Omental fat pad (tissue), 4 donors: ENCODE measurements at places on chromosomes 3 and 15.

DNA sequence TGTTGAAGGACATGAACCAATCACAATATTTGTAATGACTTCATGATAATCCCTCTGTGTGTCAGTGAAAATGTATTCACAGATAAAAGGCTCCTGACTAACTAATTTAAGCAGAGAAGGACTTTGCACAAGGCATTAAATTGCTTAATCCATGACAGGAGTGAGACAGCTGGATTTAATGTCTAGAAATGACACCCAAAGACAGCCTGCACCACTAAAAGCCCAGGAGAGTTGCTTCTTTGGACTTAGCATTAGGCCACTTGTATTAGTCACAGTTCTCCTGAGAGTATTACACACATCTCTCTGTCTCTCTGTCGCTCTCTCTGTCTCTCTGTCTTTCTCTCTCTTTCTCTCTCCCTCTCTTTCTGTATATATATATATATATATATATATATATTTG lies 180.4 kb downstream of the GOLGA8K start:
- DNase-seq = no peak

- DNase-seq = no peak
Observed at GRCh38 chr15:71790081-71790480, 20.3 kb upstream of the NR2E3 start.

- no peak for DNase-seq
Observed at GRCh38 chr3:16884084-16884747, 539 bp upstream of the PLCL2 start.

DNA sequence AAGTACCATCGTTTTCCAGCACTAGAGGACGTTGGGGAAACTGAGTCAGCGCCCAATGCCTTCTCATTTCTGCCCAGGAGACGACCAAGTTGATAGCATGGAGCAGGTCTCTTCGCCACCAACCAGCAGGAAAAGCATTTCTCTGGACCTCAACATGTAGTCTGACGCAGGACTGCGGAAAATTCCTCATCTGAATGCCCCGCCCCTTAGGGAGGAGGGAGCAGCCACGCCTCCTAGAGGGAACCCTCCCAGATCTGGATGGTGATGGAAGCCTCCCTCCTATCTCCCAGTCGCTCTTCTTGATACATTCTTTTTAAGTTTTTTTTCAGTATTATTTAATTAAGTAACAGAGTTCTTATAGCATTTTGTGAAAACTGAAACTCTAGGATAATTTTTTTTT lies 17.4 kb upstream of the MINDY4B start:
- DNase-seq = no peak

GRCh38 chr15:101255051-101255395 lies 3.2 kb upstream of the CHSY1 start:
- DNase-seq = no peak

GRCh38 chr15:100707229-100707628 lies 104.8 kb downstream of the ASB7 start:
- DNase-seq = no peak

GRCh38 chr15:39581793-39582285 lies 960 bp downstream of the THBS1 start:
- no peak for DNase-seq

DNA sequence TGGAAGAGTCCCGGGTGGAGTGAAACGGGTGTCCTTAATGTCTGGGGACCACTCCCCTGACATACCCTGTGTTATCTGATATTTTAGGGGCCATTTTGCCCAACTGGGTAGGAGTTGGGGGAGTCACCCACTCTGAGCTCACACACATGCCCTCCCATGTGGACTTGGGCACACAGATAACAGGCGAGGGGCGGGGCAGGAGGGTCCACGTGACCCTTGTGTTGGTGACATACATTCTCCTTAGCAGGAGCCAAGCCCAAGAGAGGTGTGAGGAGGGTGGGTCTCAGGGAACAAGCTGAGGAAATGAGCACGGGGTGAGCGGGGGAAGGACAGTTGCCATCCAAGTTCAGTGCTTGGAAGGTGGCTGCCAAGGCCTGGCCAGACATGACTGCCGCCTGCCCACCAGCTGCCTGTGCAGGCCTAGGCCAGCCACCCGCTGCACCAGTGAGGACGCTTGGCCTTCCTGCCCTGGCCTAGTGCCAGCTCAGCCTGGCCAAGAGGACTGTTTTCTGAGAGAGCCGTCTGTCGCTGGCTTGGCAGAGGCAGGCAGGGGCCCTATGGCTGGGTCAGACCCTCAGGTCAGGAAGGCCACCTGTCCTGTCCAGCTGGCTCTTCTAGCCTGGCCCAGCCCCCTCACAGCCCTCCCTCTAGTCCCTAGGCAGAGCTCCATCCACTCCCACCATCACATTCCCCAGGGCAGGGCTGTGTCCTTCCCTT lies 31.3 kb upstream of the TMEM115 start:
- DNase-seq = no peak
